ENCODE measurements at places on chromosomes 6 and 20.
A peak's percentile ranks its signal among the peaks of the same experiment; 100 is the strongest.

GRCh38 chr20:14337400-14338171 lies at the start of gene FLRT3:
FLRT3 (minus strand) TSS chr20:14337612; CDS start chr20:14327506, 10,106 bp downstream.
- peak; percentile 89 for DNase-seq

GRCh38 chr6:118736440-118736839 lies 85.0 kb upstream of the CEP85L start:
- DNase-seq, result no peak

GRCh38 chr20:59672576-59672975 lies 68.2 kb downstream of the PHACTR3 start:
- no peak for DNase-seq

GRCh38 chr6:150406948-150407347 lies 38.1 kb downstream of the IYD start:
- DNase-seq, result no peak

Measured in putamen (tissue), 1 donor.